ENCODE measurements at places on chromosomes 7 and 10.

GRCh38 chr7:46421441-46422230 lies 500.6 kb upstream of the IGFBP3 start:
- no peak for DNase-seq

DNA sequence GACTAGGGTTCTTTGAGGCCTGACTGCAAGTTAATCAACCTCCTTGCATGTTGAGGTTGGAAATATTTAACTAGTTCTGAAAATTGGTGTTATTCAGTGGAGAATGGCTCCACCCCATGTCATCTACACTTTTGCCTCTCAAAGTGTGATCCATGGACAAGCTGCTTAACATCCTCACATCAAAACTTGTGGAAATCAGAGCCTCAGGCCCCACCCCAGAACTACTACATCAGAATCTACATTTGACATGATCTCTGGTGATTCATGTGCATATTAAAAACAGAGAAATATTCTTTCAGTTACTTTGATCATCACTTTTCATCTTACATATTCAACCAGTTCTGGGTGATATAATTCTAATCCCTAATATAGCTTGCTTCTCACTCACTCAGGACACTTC lies 632.9 kb downstream of the ARL4A start:
- no peak for DNase-seq

DNA sequence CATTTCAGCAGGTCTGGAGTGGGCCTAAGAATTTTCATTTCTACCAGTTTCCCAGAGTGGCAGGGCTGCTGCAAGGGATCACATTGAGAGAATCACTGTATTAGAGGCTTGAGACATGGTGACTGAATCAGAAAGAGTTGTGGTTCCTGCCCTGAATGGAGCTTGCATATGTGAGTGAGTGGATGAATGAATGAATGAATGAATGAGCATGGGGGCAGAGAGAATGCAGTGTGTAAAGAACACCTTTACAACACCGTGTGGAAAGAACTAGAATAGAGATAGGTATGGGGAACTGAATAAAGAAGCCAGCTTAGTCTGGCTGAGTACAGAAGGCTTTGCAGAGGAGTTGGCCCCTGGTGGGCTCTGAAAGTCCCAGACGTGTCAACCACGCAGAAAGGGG lies 142.8 kb upstream of the AGK start:
- no peak for DNase-seq

- DNase-seq = no peak
Measured at GRCh38 chr7:64686493-64687184, 20.7 kb downstream of the ZNF107 start.

- DNase-seq = no peak
Measured at GRCh38 chr7:81140775-81141174, 221.9 kb upstream of the SEMA3C start.

- no peak for DNase-seq
Measured at GRCh38 chr7:135991322-135991721, 14.2 kb upstream of the MTPN start.

- no peak for DNase-seq
Measured at GRCh38 chr10:124423813-124424212, 5.1 kb upstream of the OAT start.

DNA sequence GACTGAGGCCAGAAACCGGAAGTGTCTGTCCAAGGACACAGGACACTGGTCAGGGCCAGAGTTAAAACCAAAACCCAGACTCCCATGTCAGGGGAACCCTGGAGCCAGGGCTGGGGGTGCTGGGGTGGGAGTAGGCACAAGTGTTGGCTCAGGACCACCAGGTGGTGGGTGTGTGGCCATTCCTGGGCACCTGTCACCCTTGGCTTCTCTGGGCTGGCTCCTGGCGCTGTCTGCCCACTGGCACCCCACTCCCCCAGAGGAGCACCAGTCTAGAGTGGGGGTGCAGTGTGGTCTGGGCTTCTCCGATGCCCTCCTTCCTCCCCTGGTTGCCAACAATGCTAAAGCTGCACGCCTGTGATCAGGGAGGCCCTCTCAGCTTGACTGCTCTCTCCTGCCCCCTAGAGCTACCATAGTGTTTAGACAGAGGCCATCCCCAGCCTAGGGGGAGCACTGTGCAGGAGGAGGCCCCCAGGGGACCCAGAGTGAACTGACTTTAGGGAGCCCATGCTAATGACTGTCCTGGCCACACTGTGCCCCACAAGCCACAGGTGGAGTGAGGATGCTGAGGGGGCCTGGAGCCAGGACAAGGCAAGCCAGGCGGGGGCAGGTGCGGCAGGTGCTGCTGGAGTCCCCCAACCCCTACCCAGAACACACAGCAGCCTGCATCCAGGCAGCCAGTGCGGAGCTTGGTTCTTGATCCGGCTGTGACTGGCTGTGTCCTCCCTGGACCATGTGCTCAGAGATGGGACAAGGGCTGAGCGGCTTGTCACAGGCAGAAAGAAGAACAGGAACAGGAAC lies 11.0 kb downstream of the RASGEF1A start:
- no peak for DNase-seq

DNA sequence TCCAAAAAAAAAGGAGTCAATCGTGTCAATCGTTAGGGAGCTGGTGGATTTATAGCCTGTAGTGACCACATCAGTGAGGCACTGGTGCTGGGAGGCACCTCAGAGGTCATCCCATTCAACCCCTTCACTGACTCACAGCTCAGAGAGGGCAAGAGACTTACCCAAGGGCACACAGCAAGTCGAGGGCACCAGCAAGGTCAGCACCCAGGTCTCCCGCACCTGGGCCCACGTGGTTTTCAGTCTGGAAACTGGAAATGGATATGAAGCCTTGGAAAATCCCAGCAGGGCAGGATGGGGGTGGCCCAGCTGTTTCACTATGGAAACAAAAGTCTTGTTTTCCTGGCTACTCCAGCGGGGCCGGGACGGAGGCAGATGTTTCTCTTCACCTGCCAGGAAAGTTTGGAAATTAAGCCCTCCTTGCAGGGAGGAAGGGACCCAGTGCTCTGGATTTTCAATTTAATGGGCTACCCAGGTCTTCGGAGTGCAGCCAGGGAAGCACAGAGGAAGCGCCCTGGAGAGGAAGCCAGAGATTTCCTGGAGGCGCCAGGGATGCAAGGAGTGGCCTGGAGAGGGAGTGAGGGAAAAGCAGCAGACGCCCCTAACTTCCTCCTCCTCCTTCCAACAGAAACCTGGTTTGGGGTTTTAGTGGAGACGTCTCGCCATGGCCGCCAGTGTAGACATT lies 157.2 kb upstream of the TNRC18 start:
- DNase-seq = no peak

GRCh38 chr7:157900556-157900955 lies 563.8 kb downstream of the DNAJB6 start:
- DNase-seq = no peak

DNA sequence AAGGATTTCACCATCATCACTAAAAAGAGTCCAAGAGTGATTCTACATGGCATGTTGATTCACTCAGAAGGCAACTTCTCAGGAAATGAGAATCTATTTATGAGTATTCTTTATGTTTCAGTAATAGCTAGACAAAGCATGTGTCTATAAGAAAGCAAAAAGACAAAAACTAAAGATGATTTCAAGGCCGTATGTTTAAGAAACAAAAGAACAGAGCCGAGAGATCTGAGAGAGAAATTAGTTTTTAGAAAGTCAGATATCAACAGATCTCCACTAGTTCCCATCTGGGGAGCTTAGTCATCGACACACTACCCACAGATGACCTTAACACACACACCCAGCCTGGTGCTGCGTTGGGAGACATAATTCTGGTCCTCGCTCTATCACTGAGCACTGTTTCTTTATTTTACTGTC lies 21.0 kb downstream of the PIP4K2A start:
- DNase-seq = no peak

DNA sequence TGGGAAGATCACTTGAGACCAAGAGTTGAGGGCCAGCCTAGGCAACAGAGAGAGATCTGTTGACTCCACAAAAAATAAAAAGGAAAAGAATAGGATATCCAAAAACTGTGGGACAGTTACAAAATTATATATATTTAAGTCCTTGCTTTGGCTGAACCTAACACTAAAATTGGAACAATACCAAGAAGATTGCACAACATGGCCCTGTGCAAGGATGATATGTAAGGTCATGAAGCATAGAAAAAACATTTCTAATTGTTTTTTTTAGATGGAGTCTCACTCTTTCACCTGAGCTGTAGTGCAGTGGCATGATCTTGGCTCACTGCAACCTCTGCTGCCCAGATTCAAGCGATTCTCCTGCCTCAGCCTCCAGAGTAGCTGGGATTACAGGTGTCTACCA lies 139.0 kb downstream of the TPST1 start:
- DNase-seq = no peak

DNA sequence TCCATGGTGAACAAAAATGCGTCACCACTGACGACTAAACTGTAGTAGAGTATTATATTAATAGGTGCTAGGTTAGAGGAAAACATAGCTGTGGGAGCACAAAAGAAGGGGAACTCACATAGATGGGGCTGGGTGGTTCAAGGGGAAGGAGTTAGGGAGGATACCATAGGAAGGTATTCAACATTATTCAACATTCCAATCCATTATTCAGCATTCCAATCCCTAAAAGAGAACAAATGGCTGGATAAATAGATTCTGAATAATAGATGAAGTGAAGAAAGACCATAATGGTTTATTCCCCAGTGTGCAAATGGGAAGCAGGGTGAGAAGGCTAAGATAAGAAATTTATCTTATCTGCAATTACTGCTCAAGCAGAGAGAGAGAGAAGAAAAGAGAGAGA lies 61.4 kb downstream of the AASS start:
- no peak for DNase-seq

All from AG09309 (cell line).